Large intestine (tissue), 12 donors: ENCODE measurements at places on chromosomes 7 and 10.

DNA sequence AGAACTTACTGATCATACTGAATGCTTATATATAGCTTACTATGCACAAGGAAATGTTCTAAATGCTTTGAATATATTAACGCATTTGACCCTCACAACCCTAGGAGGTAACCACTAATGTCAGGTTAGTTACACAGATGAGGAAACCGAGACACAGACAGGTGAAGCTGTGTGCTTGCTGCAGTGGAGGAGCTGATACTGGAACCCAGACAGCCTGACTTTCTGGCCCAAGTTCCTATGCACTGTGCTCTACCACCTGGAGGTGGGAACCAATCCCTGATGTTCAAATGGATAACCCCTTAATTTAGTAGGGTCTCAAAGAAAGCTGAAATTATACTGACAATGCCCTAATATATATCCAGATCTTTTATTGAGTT is 119.6 kb downstream of the SORBS1 start:
- DNase-seq = no peak

GRCh38 chr10:114645706-114646105 is 12.4 kb downstream of the ABLIM1 start:
- DNase-seq = no peak

DNA sequence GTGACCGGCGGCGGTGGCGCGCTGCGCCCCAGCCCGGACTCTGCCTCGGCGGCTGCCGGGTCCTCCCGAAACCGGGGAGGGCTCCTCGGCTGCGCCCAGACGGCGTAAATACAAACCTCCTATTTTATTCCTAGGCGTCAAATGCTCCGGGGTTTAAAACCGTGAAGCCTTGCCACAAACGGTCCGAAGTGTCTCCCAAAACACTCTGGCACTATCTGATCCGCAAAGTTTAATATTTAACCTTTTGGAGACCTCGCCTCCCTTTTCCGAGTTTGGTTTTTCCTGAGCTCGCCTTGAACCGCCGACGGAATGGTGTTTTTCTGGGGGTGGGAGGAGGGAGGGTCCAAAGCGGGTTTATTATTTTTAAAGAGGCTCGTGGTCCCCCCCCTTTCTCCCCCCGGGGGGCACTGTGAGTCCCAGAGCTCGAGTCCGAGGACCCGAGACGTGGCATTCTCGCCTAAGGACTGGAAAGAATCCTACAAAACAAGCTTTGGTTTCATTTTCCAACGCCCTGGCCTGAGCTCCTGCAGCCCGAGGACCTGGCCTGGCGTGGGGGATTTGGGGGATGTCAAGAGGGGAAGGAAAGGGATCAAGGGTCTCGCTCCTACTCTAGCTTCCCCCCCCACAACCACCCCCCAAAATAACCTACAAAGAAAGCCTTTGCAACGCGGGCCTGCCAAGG is 1.8 kb downstream of the TNRC18 start:
- peak; percentile 62 for DNase-seq

- DNase-seq = peak; percentile 87
Observed at GRCh38 chr10:21496343-21497176, 28.9 kb downstream of the SKIDA1 start.

DNA sequence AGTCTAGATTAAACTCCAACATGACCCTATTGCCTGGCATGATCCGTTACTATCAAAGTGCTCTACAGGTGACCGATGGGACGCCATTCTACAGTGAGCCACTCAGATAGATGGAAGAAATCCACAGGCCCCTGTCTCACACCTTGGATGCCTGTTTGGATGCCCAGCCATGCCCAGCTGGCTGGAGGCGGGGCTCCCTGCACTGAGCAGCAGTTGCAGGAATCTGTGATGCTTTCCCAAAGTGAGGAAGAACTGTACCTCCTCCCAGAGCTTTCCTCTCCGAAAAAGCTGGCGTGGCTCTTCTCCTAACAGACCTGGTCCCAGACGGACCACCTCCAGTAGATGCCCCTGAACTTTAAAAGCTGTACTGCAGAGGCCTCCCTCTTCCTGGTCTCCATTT is 253.3 kb downstream of the ELMO1 start:
- DNase-seq = no peak

- no peak for DNase-seq
Observed at GRCh38 chr7:5633161-5634106, 148.0 kb downstream of the RNF216 start.

GRCh38 chr10:48929413-48929990 is 10.1 kb downstream of the LRRC18 start:
- DNase-seq = no peak

GRCh38 chr10:122176232-122177213 is 94.6 kb upstream of the BTBD16 start:
- DNase-seq = no peak

GRCh38 chr7:50262446-50262845 is 42.1 kb upstream of the IKZF1 start:
- DNase-seq = no peak

DNA sequence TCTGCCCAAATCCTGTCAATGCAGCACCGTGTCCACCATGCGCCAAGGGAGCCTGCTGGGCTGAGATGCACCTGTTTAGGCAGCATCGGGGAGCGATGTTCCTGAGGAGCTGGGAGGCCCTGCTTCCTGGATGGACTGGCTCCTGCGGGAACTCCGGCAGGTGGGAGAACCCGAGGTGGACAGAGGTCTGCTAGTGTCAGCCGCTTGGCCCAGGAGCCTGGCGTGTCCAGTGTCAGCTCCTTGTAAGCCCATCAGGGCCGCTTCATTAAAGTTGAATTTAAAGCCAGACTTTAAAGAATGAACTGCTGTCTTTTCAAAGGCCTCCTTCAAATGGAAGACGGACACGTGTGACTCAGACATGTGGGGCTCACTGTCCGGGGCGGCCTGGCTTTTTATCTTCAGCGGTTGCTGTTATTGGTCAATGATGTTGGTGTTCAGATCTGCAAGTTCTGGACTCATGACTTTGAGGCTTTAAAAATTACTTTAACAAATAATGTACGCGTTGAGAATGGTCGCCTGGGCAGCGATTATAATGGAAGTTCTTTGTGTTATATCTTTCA is 422.5 kb downstream of the DNAJB6 start:
- no peak for DNase-seq

- DNase-seq = no peak
Observed at GRCh38 chr10:110361800-110362456, 57.2 kb upstream of the SMNDC1 start.

- DNase-seq = no peak
Observed at GRCh38 chr7:128152721-128153120, 88.4 kb upstream of the LEP start.

DNA sequence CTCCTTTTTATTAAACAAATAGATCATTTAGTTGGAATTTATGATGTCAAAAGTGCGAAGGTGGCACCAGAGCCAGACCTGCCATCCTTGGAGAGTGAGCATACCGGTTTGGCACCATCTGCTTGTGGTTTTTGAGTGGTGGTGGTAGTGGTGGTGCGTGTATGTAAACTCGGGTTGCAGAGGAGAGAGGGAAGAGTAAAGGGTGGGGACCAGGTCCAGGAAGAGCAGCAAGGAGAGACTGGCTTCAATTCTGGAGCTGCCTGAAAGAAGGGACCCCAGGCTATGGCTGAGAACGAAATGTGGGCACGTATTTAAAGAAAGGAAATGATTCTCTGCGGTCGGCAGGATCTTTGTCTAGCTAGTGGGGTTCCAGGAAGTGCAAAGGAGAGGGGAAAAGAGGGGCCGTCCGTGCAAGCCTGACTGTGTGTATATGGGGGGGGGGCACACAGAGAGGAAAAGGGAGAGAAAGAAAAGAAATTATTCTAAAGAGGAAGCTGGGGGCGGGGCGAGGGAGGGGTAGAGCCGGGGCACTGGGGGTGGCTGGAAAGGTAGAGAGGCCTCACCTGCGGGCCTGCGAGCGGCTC is 448 bp upstream of the GOLGA7B start:
- DNase-seq = peak; percentile 50

DNA sequence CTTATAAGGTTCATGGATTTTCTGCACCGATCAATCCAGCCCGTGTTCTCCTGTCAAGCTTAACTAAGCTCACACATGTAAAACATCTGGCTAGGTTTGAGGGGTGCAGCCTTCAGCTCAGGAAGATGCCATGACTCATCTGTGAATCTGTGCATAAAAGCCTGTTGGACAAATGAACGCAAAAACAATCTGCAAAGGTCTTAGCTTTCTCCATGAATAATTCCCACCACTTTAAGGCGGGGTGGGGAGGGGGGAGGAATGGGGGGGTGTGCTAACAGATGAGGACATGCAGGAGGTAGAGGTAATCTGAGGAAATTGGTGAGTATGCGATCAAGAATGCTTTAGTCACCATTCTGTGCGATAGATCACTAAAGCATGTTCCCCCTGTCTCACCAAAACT is 4.8 kb downstream of the DOCK4 start:
- no peak for DNase-seq

DNA sequence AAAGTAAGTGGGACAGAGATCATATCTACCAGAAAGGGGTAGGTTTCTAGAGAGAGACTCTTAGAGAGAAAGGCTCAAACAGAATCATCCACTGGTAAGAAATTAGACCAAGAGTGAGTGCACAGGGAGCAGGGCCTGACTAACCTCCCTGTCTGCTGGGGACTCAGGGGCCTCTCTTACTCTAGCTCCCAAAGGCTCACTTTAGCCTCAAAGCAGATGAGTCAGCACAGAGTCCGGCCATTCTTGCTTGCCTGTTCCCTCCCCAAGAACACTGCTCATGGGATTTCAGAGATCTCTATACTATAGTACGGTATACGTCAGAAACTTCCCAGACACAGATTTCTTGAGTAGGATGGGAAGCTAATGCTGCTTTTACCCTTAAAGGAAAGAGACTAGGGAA is 32.7 kb downstream of the RBM28 start:
- no peak for DNase-seq

GRCh38 chr10:80855348-80855971 is 317.8 kb downstream of the SH2D4B start:
- no peak for DNase-seq

- no peak for DNase-seq
Observed at GRCh38 chr10:91711885-91712680, 79.2 kb upstream of the PPP1R3C start.

GRCh38 chr7:38105874-38106483 is 72.1 kb upstream of the STARD3NL start:
- DNase-seq = peak; percentile 6

DNA sequence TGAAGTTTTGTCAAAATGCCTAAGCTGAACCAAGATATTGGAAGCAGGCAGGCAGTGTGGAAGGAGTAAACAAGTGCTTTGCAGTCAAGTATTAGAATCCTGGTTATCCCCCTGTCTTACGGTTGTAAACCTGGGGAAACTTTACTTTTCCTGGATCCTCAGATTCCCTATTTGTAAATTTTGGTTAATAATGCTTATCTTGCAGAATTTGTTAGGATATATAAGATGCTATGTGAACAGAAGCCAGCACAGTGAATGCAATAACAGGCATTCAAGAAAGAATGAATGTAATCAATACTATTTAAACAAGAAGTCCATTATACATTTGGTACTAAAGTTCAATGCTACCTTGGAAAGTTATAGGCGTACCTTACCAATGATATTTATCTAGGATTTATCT is 91.8 kb upstream of the STK17A start:
- DNase-seq = no peak
